ENCODE measurements at places on chromosomes 2 and 18.
A peak's percentile ranks its signal among the peaks of the same experiment; 100 is the strongest.

- no peak for DNase-seq
These were observed 29.1 kb upstream of the ALK start for GRCh38 chr2:29950481-29950880.

- DNase-seq, result no peak
These were observed 28.9 kb upstream of the SEMA4C start for GRCh38 chr2:96898641-96899412.

DNA sequence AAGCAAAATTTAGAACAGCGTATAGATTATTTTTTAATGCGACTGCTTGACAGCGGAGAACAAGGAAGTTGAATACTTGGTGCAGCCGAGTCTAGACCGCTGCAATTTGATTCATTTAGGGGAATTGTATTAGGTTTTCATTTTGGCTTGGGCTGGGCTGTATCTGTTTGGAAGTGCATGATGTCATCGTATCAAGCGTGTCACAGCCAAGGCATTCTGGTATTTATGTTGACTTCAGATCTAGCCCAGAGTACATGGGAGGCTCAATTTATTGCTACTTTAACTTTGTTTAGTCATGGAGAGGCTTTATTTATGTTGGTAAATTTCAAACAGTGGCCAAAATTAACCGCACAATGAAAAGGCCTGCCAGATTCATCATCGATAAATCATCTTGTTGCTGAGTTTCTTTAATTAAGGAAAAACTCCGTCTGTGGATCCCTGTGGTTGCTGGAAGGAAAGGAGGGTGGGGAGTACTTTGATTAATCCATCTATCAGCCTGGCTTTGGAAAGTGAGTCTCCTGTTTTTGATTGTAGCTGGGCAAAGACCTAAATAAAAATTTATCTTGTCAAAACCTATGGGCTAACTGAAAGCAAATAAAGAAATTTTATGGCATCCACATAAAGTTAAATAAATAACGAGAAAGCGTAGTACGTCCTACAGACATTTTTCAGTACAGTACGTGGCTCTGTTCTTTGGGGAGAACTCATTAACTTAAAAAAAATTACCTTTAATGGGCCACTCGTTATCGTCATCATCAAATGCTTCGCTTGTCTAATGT, 230.4 kb upstream of the SPRED2 start:
- DNase-seq, result no peak

- DNase-seq, result no peak
These were observed 30.8 kb downstream of the ZNF892 start for GRCh38 chr2:95238131-95238530.

DNA sequence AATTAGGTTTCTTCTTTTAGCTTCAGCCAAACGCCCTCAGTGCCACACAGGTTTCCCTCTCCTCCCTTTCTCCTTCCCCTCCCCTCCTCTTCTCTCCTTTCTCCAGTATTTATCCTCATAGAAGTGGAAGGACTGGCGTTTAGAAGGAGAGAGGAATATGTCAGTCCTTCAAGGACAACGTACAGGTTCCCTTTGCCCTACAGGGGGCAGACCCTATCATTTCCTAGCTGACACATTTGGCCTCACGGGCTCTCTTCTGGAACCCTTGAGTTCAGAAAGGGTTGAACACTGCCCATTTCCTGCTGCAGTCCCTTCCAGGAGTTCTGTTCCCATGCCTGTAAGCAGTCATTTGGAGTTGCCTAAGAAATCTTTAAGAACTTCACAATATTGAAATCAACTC, 46.1 kb downstream of the CDCA7 start:
- peak; percentile 13 for DNase-seq

DNA sequence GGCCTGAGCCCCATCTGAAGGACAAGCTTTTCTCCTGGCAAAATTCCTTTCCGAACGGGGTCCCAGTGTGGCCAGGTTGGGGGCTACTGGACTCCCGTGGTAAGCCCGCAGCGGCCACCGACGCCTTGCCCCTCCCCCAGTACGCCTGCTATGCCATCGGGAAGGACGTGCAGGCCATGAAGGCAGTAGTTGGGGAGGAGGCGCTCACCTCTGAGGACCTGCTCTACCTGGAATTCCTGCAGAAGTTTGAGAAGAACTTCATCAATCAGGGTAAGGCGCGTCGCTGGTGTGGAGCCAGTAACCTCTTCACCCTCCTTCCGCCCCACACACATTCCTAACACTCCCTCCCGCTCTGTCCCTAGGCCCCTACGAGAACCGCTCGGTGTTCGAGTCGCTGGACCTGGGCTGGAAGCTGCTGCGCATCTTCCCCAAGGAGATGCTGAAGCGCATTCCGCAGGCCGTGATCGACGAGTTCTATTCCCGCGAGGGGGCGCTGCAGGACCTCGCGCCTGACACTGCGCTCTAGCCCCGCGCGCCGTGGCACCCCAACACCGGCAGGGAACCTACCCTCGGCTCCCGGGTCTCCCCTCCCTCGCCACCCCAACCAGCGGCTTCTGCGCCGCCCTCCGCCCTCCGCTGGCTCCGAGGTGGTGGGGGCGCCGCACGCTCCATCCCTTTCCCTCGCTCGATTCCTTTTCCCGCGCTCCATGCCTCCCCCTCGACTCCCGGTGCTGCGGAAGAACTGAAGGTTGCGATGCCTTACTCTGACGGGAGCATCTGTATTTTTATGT, 13.6 kb upstream of the ANKRD53 start:
- no peak for DNase-seq

DNA sequence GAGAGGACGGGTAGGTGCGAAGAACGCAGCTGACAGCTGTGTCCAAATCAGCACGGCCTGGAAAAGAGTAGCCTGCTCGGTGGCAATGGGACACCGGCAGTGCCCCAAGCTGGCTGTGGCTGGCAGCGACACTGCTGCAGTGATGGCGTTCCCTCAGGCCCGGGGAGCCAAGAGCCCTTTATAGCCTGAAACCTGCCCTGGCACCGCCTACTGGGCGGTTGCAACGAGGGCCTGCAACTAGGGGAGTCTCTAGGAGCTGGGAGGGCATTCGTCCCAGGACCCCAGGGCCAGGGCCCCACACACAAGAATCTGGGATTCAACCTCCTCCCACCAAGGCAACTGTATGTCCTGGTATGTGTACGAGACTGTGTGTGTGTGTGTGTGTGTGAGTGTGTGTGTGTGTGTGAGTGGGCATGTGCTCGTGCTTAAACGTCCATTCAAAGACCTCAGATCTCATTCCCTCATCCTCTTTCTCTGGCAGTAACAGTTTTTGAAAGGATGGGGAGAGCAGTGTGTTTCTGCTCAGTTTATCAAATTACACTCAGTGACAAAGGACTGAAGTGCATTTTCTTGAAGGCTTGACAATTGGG, 6.8 kb upstream of the CYP26B1 start:
- DNase-seq, result no peak

GRCh38 chr2:79935771-79936657, 368.5 kb downstream of the LRRTM1 start:
- DNase-seq, result peak; percentile 52

GRCh38 chr2:113116100-113116958, 11.1 kb upstream of the IL1RN start:
- DNase-seq, result no peak

DNA sequence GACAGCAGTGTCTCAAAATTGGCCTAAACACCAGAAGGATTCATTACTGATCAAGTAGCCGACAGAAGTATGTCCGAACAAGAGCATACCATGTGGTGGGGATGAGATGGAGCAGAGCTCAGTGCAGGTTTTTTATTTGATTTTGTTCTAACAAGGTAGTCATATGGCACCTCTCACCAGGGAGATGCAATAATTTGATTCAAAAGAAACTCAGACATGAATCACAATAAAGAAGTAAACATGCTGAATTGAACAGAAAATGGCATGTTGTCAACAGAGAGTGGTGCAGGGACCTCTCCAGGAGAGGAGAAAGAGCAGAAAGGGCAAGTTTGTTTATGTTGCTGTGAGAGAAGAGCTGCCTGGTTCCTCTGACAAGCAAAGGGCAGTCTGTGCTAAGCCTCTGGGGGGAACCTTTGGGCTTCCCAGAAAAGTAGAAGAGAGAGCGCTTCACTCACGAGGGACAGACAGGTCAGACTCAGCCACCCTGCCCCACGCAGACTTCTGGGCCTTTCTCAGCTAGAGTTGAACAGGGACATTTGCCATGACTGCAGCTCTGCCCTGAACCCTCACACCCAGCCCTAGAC, 351.3 kb upstream of the RAB12 start:
- no peak for DNase-seq

DNA sequence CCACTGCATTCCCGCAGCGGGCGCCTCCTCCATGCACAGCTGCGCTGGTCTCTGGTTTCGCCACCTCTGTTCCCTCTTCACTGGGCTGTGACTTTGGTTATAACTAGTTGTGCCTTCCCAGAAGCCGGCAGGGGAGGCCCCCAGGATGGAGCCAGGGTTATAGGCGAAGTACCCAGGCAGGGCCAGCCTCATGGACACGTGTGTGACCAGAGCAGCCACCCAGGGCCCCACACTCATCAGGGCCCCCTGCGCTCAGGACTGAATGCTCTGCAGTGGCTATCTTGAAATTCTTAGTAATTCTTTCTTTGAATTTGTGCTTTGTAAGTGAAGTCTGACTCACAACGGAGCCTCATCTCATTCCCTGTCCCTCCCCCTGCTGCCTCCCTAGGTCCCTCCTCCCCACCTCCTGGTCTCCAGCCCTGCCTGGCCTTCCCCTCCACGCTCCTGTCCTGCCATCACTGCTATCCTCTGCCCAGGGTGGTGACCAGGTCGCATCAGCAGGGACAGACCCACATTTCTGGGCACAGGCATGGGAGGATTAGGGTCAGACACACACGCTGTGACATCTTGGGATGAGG, 38.1 kb upstream of the LBH start:
- no peak for DNase-seq

DNA sequence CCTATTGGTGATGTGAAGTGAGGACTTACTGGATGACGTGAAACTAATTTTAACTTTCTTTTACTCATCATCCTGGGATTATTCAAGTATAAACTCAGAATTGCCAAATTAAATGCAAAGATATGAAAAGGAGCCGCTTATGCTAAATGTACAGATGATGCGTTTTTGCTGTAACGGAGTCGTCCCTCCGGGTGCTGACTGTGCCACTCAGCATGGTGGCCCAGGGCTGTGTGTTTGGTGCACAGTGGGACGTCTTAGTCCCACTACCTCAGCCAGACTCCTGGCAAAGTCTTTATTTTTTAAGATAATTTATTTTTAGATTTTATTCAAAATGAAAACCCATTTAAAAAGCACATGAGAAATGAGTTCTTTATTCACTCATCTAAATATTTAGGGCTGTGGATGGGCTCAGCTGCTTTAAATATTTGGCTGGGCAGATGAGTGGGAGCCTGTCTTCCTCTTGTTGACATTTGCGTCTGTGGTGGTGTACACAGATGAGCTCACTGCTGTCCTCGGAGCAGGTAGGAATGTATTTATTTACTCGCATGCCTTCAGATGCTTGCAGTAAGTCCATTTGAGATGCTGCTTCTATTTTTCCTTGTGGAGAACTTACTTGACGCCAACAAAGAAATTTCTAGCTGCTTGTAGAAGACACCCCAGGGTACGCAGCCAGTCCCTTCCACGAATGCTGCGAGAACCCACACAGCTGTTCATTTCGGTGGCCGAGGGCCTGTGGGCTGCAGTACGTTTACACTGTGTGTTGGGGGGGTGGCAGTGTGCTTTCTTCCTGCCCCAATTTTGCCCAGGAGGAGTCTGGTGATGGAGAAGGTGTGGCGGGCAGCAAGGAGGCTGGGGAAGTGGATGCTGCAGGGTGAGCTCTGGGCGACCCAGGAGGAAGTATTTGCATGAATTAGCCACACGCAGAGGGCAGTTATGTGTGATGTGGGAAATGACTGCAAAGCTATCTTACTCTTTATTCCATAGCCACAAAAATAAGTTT, 105.0 kb downstream of the AGAP1 start:
- no peak for DNase-seq

GRCh38 chr2:120403261-120403660, 57.3 kb downstream of the INHBB start:
- no peak for DNase-seq

DNA sequence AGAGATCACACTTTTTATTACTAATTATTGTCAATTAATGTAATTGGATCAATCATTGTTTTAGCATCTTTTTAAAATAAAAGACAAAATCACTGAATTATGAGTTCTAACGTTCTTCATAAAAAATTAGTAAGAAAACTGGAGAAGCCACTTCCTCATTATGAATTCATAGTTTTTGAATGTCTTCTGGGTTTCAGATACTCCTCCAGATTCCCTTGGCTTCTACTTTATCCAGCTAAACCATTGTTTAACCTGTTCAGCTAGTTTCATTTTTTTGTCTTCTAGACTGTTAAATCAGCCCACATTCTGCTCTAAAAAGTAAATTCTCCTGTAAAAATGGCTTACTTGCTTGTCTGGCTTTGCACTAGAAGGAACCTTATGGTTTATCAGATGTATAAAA, 753.4 kb upstream of the ACVR2A start:
- DNase-seq, result no peak

DNA sequence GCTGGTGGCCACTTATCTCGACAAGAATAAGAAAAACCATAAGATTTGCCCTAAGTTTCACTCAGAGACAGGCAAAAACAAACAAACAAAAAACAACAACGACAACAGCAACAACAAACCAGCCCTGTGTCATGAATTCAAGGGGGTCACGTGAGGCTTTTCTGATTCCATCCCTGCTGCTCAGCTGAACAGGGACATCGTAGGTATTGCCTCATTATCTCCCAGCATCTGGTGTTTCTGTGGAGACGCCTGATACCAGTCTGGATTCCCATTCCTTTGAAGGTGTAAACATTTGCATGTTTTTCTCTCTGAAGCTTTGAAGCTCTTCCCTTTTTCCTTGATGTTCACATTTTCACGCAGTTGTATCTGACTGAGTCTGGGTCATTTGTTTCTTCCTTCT, 117.4 kb downstream of the KCNF1 start:
- no peak for DNase-seq

GRCh38 chr2:156675896-156676295, 239.7 kb downstream of the GPD2 start:
- no peak for DNase-seq

DNA sequence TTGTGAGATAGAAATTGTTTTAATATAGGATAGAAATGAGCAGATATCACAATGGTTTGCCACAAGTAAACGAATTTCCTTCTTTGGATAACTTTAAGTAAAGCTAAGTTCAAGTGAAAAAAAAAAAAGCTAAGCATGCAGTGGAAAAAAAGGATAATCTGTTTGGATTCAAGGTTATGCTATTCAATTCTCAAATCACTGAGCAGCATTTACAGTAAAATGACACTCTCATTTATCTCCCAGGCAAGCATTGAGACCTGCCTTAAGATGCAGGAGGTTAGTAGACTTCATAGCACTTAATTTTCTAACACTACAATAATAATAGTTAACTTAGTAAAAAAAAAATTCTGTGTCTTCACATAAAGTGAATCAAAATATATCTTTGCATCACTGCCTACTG, 351.3 kb downstream of the NRXN1 start:
- DNase-seq, result no peak

- peak; percentile 38 for DNase-seq
These were observed 2.9 kb upstream of the ATOH8 start for GRCh38 chr2:85750587-85751575.

- DNase-seq, result no peak
These were observed 5.4 kb downstream of the CTAGE1 start for GRCh38 chr18:22412176-22412911.

- no peak for DNase-seq
These were observed 961.6 kb upstream of the LRRTM1 start for GRCh38 chr2:81266106-81266505.

GRCh38 chr2:176924909-176925534, 287.6 kb upstream of the HNRNPA3 start:
- DNase-seq, result no peak

GRCh38 chr2:158745067-158745865, 49.9 kb upstream of the DAPL1 start:
- peak; percentile 83 for DNase-seq

Data from NCI-H345 (cell line).